ENCODE measurements at places on chromosomes 6 and 20.
A peak's percentile ranks its signal among the peaks of the same experiment; 100 is the strongest.

DNA sequence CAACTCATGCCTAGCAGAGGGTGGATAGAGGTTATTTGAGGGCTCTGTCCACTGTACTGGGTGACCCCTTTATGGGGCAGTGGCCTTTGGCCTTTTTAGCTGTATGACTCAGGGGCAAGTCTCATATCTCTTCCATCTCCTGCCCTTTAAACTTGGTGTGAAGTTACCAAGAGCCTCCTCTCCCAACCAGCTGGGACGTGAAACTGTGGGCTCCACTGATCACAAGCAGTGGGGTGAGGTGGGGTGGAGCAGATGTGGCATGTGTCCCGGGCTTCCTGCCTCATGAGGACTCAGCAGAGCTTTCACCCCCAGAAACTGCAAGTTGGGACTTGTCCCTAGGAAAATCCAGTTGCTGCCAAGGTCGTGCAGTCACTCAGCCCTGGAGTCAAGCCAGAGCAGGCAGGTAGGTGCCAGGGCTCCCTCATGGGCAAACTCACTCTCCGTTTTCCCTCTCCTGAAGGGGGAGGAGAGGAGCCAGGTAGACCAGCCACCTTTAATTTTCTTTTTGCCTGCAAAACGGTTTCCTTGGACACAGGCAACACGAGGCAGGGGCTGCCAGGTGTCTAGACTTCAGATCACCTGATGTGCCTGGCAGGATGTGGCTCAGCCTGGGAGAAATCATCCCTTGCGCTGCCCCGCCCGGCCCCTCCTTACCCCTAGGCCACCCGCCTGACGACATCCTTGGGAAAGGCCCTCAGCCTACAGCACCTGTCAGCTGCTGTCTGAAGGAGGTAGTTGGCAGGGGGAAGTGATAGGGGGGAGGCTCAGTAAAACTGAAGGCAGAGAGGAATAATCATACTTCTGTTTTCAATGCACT, 4.0 kb downstream of the CDKN1A start:
- H3K4me3 ChIP-seq, result peak overlapping the region; percentile 53
- peak overlapping the region; percentile 52 for H3K27ac ChIP-seq
- H3K36me3 ChIP-seq, result peaks cover 66% of the 10 kb centered on the region
- DNase-seq, result peak; percentile 47

DNA sequence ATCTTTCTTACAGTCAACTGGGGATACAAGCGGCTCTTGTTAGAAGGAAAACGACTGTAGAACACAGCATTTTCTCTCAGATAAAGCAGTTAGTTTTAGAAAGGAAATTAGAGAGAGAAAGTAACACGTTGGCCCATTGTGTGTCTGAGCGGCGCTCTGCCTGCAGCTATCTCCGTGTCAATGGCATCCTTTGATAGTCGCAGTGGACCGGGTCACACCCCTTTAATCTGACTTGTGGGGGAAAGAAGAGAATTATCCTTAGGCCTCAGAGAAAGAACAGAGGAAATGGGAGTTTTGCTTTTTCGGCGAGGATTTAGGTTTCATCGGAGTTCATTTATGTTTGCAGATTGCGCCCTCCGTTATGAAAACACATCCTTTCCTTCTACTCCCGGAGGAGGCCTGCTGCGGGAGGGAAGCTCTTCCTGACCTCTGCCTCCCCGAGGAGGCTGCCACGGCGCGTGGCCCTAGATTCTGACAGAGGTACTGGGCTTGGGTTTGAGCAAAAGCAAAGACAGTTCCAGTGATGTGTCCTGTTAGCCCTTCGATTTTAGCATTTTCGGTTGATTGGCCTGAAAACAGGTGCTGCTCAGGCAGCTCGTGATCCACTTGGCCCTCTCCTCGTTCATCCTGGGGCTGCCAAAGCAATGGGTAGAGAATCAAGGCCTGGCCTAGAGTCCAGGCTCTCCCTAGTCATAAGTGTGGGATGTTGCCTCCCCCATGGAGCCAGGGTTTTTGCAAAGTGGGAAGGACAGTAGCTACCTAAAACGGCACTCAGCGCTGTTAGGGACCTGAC, 74.9 kb downstream of the ZDHHC14 start:
- H3K4me3 ChIP-seq, result no peak overlapping the region
- no peaks in the 10 kb centered on the region for H3K27me3 ChIP-seq
- DNase-seq, result no peak

- H3K4me3 ChIP-seq, result no peak overlapping the region
- H3K36me3 ChIP-seq, result no peaks in the 10 kb centered on the region
- peaks cover 13% of the 10 kb centered on the region for H3K27me3 ChIP-seq
- peaks cover 33% of the 10 kb centered on the region for H3K4me1 ChIP-seq
These were observed 71.9 kb downstream of the MDGA1 start for GRCh38 chr6:37625591-37626374.

GRCh38 chr20:63097336-63097831, 90.6 kb upstream of the BHLHE23 start:
- peaks cover 22% of the 10 kb centered on the region for H3K27me3 ChIP-seq
- no peak overlapping the region for H3K4me3 ChIP-seq
- peak; percentile 30 for DNase-seq
- H3K4me1 ChIP-seq, result peaks cover 2% of the 10 kb centered on the region

DNA sequence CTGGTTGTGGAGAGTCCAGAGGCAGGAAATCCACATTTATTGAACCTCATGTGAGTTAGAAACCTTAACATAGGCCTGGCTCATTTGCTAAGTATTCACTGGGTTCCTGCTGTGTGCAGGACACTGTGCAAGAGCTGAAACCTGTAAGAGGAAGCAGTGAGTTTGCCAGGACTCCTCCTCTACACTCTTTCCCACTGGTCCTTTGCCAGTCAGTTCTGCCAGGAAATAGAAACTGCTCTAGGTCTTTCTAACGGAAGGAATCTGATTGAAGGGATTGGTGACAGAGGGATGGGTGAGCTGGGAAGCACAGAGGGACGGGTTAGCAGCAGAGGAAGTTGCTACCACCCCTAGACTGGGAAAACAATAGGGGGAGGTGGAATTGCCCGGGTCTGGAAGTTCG, 234.2 kb upstream of the ECI2 start:
- H3K36me3 ChIP-seq, result no peaks in the 10 kb centered on the region
- peak overlapping the region; percentile 58 for H3K4me3 ChIP-seq
- peak; percentile 63 for DNase-seq
- H3K27ac ChIP-seq, result peak overlapping the region; percentile 86
- H3K27me3 ChIP-seq, result no peaks in the 10 kb centered on the region
- H3K4me1 ChIP-seq, result peaks cover 32% of the 10 kb centered on the region

- H3K4me3 ChIP-seq, result no peak overlapping the region
- H3K27ac ChIP-seq, result no peak overlapping the region
- DNase-seq, result no peak
These were observed 50.5 kb upstream of the FRMD1 start for GRCh38 chr6:168129292-168130167.

GRCh38 chr6:163416557-163417253, 2.2 kb downstream of the QKI start:
- peak; percentile 87 for DNase-seq
- H3K4me3 ChIP-seq, result peak overlapping the region; percentile 98
- no peaks in the 10 kb centered on the region for H3K27me3 ChIP-seq
- H3K36me3 ChIP-seq, result no peaks in the 10 kb centered on the region
- peak overlapping the region; percentile 91 for H3K27ac ChIP-seq
- peaks cover 34% of the 10 kb centered on the region for H3K4me1 ChIP-seq

GRCh38 chr6:5866547-5867051, 140.1 kb downstream of the NRN1 start:
- DNase-seq, result no peak
- no peaks in the 10 kb centered on the region for H3K4me1 ChIP-seq
- H3K27ac ChIP-seq, result no peak overlapping the region
- peak overlapping the region; percentile 53 for H3K4me3 ChIP-seq
- H3K36me3 ChIP-seq, result no peaks in the 10 kb centered on the region
- H3K27me3 ChIP-seq, result no peaks in the 10 kb centered on the region

DNA sequence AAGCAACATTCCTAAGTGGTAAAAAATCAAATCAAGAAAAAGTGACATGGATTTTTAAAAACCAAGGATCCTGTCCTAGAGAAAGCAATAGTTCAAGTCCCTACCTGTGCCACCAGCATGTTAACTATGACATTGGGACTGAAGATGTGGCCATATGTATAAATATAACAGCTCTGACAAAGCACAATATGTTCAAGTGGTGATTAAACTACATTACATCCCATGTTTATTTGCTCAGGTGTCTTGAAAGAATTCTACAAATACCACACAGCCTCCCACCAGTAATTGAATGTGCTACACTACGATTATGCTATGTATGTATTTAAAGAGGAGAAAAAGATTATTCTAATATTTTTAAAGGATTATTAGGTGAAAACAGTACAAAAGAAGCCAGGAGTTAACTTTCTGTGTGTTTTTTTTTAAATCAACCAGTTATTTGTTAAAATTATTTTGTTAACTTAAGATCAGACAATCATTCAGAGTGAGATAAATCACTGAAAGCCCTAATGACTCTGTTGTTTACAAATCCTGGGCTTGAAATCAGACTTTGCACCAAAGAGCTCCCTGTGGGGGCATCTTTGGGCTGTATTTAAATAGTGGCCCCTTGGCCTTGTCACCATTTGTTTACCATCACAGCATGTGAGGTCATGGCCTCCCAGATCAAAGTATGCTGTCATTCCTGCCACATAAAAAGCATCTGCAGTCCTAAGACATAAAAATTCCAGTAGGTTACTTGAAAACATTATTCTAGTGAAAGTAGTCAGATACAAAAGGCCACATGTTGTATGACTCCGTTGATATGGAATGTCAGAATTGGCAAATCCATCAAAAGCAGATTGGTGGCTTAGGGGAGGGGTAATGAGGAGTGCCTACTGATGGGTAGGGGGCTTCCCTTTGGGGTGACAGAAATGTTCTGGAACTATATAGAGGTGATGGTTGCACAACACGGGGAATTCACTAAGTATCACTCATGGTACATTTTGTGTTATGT, 17.1 kb downstream of the TTLL2 start:
- H3K36me3 ChIP-seq, result no peaks in the 10 kb centered on the region
- H3K4me1 ChIP-seq, result no peaks in the 10 kb centered on the region
- no peaks in the 10 kb centered on the region for H3K27me3 ChIP-seq
- no peak overlapping the region for H3K27ac ChIP-seq
- peak; percentile 26 for DNase-seq
- H3K4me3 ChIP-seq, result no peak overlapping the region

DNA sequence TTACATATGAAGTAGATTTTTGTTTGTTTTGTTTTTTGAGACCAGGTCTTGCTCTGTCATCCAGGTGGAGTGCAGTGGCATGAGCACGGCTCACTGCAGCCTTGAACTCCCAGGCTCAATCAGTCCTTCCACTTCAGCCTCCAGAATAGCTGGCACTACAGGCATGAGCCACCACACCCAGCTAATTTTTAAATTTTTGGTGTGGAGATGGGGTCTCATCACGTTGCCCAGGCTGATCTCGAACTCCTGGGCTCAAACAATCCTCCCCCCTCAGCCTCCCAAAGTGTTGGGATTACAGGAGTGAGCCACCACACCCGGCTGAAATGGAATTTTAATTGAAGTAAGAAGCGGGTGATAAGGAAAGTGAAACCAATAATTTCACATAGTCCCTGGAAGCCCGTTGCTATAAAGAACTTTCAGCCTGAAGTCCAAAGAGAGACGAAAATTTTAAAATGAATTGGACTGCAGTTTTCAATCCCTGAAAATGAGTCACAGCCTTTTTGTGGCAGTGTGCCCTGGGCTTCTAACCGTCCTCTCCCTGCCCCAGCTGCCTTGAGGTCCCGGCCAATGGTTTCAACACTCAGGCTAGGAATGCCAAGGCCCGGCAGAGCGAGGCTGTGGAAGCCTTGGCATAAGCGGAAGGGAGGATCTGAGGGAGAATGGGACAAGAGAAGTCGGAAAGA, 757 bp downstream of the RAET1E start:
- H3K4me1 ChIP-seq, result peaks cover 31% of the 10 kb centered on the region
- H3K27ac ChIP-seq, result peak overlapping the region; percentile 64
- peak overlapping the region; percentile 69 for H3K4me3 ChIP-seq
- peak; percentile 97 for DNase-seq

- peak overlapping the region; percentile 96 for H3K27ac ChIP-seq
- H3K36me3 ChIP-seq, result no peaks in the 10 kb centered on the region
- no peak overlapping the region for H3K4me3 ChIP-seq
These were observed 492.4 kb upstream of the MARCKS start for GRCh38 chr6:113364766-113365165.

DNA sequence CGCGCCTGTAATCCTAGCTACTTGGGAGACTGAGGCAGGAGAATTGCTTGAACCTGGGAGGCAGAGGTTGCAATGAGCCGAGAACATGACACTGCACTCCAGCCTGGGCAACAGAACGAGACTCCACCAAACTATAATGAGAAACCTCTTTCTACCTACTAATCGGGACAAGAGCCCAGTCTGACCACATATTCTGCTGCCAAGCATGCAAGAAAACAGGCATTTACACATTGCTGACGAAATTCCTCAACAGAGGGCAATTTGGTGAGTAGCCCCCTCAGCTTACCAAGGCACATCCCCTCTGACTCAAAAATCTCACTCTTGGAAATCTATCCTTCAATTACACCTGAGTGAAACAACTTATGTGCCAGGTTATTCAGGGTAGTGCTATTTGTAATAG, 81.2 kb downstream of the SLC23A2 start:
- H3K36me3 ChIP-seq, result no peaks in the 10 kb centered on the region
- H3K4me1 ChIP-seq, result no peaks in the 10 kb centered on the region
- no peak overlapping the region for H3K27ac ChIP-seq
- no peak overlapping the region for H3K4me3 ChIP-seq
- DNase-seq, result no peak
